Dermis microvascular lymphatic vessel endothelial cell (primary cell): ENCODE measurements at places on chromosomes 7 and 10. TPM values are rescaled to one million over a fixed set of nuclear protein-coding genes. Genes with fewer than 3 reads are reported as not detected.

GRCh38 chr7:50560865-50561351 is 4.3 kb downstream of the DDC start:
- DNase-seq: no peak

Gene ANKRD30A
- total RNA-seq: not detected in 2 replicates

DNA sequence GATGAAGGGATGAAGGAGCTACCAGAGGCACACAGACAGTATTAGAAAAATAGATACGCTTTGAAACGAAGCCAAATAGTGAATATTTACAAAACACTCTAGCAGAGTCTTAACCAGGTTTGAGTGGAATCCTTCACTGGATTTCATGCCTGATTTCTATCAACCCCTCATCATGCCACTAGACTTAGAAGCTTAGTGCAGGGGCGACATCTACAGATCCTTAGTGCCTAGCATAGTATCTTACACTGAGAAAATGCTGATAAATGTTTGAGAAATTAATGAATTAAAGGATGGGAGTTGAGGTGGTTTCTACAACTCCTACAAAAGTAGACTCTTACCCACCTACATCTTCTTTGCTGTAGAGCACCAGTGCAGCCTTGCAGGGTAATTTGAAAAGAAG is 54.7 kb upstream of the CCNJ start:
- DNase-seq: peak; percentile 1

DNA sequence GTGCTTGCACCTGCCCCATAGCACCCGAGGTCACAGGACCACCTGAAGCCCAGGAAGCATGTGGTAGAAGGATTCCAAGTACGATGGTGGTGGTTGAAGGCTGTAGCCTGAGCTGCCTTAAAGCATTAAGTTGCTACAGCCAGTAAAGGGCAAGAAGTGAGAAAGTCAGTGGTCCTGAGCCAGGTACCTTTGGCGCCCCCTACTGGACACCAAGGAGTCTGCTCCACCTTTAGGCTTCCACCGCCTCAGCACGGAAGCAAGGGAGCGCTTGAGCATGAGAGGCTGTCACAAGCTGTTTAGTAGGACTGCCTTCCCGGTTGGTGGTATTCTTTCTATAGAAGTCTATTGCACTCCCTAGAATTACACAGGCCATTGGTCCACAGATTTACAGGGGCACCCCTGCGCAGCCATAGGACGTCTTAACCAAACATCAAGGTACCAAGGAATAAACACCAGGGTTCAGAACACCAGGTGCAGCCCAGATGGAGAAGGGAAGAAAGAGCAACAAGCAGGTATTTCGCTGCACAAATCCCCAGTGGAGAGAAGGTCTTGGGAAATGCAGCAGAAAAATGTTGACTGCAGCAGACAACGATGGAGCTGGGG is 2.2 kb downstream of the CRTAC1 start:
- DNase-seq: peak; percentile 65

DNA sequence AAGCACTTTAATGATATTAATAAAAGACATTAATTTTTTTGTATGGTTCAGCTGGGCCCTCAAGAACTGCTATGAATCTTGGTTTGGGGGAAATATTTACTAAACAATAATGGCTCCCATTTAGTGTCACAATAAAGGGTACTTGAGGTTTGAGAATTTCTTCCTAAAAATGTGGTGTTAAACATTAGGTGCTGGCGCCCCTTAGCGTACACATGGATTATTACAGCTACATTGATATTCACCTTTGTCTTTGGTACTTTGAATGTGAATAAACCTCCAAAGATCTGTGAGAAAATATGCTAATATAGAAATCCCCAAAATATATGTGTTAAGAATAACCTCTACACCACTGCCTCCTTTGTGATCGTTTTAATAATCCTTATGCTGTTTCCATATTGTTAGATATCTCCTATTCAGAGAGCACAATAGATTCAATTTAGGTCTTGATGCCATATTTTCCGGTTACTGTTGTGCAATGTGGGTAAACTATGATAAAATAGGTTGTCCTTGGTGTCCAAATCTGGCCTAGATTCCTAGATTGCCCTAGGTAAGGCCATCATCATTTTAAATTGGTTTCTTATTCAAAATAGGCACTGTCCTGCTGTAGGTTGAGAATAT is 161.8 kb upstream of the CACNA2D1 start:
- DNase-seq: peak; percentile 18

- DNase-seq: peak; percentile 27
Measured at GRCh38 chr10:128751284-128751683, 625.1 kb upstream of the MKI67 start.

Gene AMPH
- 0.13 TPM in 1 of 2 replicates, not detected in the other for total RNA-seq

DNA sequence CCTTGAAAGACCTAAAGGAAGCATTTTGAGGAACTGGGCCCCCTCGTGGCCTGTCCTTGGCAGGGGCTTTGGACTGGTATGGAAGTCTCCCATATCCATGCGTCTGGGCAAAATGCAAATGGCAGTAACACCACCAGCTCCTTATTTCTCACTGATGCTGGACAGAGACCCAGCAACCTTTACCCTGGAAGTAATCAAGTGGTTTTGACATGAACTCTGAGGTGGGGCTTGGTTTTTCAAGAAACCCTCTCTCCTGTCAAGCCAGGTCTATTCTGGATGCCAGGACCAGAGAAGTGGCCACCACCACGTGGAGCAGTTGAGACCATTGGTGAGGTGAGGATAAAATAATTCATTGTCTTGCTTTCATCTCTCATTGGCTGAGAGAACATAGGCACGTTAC is 84.4 kb downstream of the OTUD1 start:
- DNase-seq: no peak

DNA sequence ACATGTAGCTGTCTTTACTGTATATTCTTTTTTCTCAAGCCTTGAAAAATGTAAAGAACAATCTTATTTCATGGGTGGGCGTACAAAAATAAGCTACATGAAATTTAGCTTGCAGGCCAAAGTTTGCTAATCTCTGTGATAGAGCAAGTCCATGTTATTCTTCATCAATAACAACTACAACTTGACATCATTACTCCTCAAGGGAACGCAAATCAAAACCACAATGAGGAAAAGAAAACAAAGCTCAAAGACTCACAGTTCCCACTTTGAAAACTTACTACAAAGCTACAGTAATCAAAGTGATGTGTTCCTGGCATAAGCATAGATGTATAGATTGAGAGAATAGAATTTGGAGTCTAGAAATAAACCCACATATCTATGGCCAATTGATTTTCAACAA is 62.5 kb downstream of the GNA12 start:
- no peak for DNase-seq

DNA sequence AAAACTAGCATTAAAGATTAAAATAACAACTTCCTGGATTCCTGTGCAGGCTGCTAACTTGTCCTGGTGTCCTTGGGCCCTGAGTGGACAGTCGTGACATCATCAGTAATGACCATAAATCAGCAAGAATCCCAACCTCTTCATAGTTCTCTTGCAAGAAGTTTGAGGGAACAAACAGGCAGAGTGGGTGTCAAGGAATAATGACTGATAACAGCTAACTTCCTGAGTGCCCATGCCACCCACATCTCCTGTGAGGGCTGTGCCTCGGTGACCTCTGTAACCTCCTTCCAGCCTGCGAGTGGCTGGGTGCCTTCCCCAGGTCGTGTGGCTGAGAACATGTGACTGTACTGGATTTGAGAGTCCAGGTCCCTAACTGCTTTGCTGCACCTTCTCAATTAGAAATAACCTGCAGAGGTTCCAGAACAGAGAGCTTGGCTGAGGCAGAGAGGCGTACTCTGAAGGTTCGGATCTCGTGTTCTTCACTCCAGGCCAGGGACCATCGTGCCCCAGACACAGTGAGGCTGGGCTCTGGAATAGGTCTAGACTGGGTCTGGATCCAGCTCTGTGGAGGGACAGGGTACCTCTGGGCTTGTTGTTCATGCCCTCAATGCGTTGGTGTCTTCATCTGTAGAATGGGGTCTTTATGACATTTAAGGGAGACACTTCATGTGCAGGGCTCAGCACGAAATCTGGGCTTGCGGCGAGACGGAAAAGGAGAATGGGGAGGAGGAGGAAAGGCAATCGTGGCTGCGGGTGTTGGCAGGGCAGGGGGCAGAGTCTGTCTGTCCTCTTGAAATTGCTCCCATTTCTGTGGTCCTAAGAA is 313.1 kb upstream of the ZNF32 start:
- DNase-seq: no peak

DNA sequence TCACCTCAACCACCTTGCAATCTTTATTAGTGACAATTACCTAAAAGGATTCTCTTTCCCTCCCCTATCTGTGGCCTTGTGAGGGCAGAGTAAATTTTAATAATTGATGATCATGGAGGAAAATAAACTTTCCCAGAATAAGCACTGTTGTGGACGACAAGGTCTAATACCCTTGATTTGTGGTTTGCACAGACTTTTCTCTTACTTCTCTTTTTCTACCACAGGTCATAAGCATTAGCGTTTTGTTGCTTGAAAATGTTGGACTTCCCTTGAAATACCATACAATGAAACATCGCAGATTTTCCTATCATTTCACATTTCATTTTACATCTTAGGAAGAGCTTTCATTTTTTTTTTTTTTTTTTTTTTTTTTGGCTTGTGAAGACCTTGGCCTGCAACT is 188.1 kb upstream of the TMEM72 start:
- DNase-seq: no peak

- DNase-seq: no peak
Measured at GRCh38 chr7:56287429-56288138, 171.4 kb upstream of the NUPR2 start.

Gene SERPINE1
- 81.9 and 88.2 TPM in 2 replicates for total RNA-seq

Gene PRKAR1B
- total RNA-seq: 39.5 and 74.2 TPM in 2 replicates

GRCh38 chr7:7395785-7396184 is 139.9 kb downstream of the COL28A1 start:
- DNase-seq: no peak

DNA sequence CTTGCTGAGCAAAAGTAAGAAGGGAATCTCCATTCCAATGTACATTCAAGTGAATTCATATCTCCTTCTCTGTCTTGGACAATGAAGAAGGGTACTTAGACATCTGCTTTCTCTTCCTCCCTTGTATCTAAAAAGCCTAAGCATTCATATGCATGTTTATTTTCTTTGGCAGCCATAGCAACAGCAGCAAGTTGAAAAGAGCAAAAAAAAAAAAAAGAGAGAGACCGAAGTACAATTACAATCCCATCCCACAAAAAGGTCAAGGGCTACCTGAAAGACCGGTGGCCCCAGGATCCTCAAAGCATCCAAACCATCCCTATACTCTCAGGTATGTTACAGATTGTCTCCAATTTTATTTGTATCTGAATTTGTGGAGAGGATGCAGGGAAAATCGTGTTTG is 4.1 kb downstream of the OR2F1 start:
- DNase-seq: no peak

DNA sequence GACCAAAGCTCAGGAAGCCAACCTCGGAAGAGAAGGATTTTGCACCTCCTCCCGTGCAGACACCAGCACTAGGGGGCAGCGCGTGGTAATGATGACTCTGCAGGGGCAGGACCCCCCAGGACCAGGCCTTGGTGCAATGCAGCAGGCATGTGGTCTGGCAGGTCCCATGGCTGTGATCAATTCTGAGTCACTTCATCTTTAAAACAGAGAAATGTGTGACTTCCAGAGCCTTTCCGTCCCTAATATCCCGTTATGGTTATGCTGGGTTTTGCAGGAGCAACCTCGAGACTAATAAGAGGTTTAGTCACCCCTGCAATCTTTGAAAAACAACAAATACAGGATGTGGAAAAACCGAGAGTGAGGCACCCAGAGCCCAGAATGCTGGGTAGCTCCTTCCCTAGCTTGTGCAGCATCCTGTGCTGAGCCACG is 30.2 kb upstream of the GJD4 start:
- DNase-seq: peak; percentile 73

- DNase-seq: no peak
Measured at GRCh38 chr10:71700731-71701368, 18.7 kb downstream of the C10orf105 start.

GRCh38 chr10:106836933-106837663 is 327.4 kb downstream of the SORCS1 start:
- DNase-seq: no peak

GRCh38 chr7:17301471-17302456 is 3.3 kb downstream of the AHR start:
- peak; percentile 63 for DNase-seq

DNA sequence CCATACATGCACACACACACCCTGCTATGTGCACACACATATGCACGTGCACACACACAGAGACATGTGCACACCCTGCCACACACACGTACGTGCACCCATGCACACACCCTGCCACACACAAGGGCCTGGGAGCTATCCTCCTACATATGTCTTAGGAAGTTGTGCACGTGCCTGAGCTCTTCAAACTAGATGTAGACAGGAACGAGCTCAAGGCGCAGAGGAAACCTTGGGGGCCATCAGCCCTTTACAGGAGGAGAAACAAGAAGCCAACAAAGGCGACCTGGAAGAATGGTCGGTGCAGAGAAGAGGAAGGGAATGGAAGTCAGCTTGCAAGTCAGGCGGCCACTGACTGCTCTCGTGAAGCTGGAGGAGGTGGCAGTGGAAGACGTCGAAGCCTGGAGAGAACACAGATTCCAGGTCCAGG is 58.7 kb downstream of the AOC1 start:
- DNase-seq: no peak

DNA sequence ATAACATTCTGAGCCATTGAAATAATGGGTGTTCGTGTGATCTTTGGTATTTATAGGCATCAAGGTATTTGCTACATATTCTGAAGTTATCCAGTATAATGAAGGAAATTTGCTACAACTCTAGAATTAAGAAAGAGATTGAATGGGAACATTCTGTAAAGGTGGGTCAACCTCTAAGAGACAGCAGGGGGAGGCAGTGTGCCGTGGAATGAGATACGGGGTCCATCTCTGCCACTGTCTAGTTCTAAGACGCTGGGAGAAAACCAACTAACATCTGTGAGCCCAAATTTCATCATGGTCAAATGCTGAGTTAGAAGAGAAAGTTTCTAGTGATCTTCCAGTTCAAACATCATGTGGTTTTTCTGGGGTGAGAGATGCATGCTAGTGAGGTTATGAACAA is 368.9 kb downstream of the SORCS1 start:
- no peak for DNase-seq

Gene HABP2
- total RNA-seq: 0.25 TPM in 1 of 2 replicates, not detected in the other

- DNase-seq: no peak
Measured at GRCh38 chr7:122790591-122790990, 87.9 kb upstream of the RNF148 start.

Gene ZNF425
- 1.5 and 2.5 TPM in 2 replicates for total RNA-seq

DNA sequence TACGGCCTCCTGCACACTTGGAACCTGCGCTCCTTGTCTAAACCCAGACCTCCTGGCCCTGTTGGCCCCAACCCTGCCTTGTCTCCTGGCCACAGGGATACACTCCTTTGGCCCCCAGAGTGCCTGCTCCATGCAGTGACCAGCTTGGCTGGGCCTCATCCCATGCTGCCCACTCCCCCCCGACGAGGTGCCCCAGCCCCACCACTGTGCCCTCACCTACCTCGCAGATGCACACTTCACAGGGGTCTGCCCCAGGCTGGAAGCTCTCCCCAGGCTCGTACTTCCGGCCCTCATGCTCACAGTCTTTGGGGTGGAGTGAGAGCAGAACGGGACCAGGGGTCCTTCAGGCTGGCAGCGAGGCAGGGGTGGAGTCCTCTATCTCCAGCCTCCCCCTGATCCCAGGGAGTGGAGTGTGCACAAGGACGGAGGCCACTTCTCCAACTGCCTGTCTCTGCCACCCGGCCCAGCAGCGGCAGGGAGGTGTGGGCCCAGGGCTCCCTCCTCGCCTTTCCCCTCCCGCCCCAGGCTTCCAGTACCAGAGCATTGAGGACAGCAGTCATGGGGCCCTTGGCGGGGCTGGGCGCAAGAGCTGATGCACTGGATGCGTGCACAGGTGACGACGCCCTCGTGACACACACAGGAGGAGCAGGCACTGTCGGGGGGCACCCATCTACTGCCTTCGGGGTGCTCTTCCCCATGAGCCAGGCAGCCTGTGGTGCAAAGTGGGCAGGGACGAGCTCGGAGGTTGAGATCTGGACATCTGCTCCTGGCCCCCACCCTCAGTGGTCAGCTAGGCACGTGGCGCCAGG is 22.1 kb downstream of the ATP6V1F start:
- DNase-seq: no peak

- peak; percentile 15 for DNase-seq
Measured at GRCh38 chr10:70052462-70053217, at the start of gene MACROH2A2. Gene MACROH2A2 (plus strand): TSS chr10:70052846. CDS start chr10:70075659, 22,813 bp downstream.
